NCI-H1694 (cell line): ENCODE measurements at places on chromosomes 5 and 9.

DNA sequence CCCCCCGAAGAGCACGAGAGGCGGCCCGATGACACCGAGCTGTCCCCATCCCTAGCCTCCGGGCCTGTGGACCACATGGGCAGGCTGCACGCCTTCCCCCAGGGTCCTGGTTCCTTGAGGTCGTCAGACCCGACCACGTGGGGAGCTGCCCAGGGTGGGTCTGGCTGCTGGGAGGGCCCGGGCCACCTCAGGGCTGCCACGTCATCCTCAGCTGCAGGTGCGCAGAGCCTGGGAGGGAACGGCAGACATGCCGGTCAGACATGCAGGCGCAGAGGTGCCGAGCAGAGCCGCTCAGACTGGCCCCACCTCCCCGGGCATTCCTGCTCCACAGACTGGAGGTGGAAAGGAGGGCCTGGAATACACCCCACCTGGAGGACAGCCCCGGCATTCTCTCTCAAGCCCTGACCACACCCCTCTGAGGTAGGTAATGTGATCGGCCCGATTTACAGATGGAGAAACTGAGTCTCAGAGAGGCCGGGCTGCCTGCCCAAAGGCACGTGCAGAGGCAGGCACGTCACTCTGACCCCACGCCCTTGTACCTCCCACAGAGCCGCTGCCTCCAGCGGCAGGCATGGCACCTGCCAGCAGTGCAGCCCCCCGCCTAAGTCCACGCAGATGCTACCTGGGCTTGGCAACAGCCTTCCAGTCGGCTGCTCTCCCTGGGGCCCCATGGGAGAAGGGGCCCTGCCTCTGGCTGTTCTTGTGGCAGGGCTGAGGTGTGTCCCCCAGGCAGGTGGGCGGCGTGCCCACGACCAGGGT, 649 bp downstream of the CCDC187 start:
- no peak for DNase-seq

DNA sequence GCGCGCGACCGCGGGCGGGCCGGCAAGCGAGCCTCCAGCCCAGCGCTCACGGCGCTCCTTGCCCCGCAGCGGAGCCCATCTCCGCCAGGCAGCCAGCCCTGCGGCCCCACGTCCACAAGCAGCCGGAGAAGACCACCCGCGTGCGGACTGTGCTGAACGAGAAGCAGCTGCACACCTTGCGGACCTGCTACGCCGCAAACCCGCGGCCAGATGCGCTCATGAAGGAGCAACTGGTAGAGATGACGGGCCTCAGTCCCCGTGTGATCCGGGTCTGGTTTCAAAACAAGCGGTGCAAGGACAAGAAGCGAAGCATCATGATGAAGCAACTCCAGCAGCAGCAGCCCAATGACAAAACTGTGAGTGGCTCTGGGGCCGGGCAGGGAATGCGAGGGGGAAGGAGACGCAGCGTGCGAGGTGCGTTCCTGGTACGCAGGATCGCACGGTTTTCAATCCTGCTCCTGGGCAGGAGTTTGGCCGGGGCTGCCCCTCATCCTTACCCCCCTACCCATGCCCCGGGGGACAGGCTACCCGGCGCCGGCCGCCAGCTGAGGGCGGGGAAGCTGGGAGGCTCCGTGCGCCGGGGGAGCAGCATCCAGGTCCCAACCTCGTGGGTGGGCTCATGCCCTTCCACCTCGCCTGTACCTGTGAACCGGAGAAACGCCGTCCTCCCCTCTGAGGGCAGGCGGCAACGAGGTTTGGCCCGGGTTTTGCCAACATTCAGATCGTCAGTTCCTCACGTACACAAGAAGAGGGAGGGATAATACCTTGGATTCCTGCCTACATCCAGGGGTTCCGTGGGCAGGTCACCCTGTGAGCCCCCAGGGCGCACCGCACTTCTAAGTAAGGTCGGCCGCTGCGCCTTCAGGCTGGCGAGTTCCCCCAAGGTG, 6.6 kb downstream of the ISL1 start:
- DNase-seq: no peak

GRCh38 chr9:136378170-136379002, 4.9 kb upstream of the CARD9 start:
- no peak for DNase-seq

GRCh38 chr5:41048986-41049385, 22.2 kb downstream of the MROH2B start:
- no peak for DNase-seq

- DNase-seq: no peak
These were observed 17.9 kb upstream of the RANBP17 start for GRCh38 chr5:170843870-170844269.

- peak; percentile 41 for DNase-seq
These were observed 124.8 kb upstream of the RAD23B start for GRCh38 chr9:107158321-107158720.

- no peak for DNase-seq
These were observed 241.6 kb downstream of the FBXL7 start for GRCh38 chr5:15741591-15741990.

- no peak for DNase-seq
These were observed 121.1 kb upstream of the GNA14 start for GRCh38 chr9:77769246-77769645.

- DNase-seq: no peak
These were observed 521.9 kb downstream of the TLE4 start for GRCh38 chr9:80093695-80094094.

- no peak for DNase-seq
These were observed 21.6 kb upstream of the ERAP1 start for GRCh38 chr5:96829297-96829696.

DNA sequence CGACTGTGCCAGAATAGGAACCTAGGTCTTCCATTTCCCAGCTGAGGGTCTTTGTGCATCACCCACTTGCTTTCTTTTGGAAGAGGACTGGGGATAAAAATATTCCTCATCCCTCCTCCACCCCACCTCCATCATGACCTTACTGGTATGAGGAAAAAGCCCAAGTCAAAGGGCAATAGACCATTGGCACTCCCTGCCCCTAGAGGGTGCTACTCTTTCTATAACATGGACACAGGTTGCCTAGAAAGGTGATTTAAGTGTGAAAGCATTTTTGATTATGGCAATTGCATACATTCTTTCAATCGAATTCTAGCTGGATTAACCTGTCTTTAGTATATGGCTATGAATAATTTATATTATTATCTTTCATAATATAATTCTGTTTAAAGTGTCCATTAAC, 22.8 kb upstream of the ZNF618 start:
- DNase-seq: no peak

GRCh38 chr5:173420108-173420507, 91.9 kb upstream of the STC2 start:
- no peak for DNase-seq

DNA sequence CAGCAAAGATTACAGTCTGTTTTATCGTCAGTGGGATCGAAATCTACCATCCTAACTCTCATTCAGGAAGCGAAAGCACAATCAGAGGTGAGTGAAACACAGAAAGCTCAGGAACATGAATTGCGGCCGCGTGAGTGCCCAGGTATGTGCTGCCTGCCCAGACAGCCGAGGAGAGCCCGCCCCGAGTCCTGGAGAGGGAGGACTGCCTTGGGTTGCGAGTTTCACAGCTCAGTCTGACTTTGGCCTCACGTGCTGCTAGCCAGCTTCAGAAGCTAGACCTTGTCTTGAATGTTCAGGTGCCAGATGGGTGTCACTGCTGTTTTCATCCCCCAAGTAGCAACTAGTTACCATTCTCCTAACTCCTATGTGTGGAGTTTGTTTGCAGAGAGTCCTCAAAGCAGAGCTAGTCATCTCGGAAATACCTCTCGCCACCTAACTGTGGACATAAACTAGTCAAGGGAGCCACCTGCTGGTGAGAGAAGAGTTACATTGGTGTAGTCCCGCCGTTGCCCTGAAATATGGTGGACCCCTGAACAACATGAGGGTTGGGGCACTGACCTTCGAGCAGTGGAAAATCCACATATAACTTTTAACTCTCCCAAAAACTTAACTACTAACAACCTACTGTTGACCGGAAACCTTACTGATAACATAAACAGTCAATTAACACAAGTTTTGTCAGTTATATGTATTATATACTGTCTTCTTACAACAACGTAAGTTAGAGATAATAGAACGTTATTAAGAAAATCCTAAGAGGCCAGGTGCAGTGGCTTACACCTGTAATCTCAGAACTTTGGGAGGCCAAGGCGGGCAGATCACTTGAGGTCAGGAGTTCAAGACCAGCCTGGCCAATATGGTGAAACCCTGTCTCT, 80.9 kb downstream of the GOLPH3 start:
- DNase-seq: peak; percentile 87

- no peak for DNase-seq
These were observed 39.1 kb downstream of the NIPBL start for GRCh38 chr5:36915653-36916052.

GRCh38 chr9:21326526-21327139, 8.6 kb downstream of the KLHL9 start:
- DNase-seq: peak; percentile 27

DNA sequence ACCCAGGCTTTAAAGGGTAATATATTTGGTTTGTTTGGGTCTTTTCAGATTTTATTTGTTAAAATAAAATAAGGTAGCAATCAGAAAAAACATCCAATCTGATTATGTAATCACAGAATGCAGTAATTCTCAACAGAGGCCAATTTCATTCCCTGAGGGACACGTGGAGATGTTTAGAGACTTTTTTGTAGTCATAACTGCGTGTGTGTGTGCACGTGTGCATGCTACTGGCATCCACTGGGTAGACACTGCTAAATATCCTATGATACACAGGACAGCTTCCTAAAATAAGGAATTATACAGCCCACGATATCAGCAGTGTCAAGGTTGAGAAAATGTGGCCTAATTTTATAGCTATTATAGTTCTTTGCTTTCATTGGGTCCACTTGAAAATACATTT, 180.8 kb upstream of the KLF9 start:
- DNase-seq: no peak

DNA sequence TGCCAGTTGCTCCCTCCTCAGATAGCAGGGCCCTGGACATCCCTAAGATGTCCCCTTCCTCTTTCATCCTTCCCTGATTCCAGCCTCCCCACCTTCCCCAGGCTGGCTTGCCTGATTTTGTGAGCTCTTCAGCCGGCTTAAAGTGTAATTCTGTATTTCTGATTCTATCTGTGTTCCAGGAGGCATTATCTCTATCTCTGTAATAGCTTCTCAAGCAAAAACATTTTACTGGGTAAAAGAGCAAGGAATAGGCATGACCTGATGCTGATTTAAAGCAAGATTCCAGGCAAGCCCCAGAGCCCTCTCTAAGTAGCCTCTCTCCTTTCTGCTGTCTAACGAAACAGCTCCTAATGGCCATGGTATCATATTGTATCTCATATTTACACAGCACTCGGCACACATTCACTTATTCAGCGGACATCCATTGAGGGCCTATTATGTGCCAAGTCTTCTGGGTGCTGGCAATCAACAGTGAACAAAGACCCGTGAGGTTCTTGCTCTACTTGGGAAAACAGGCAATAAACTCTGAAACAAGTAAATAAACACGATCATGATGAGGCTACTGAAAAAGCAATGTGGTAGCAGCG, 100.9 kb upstream of the MSX2 start:
- no peak for DNase-seq

- no peak for DNase-seq
These were observed 103.1 kb upstream of the SLC44A1 start for GRCh38 chr9:105141146-105141975.

- DNase-seq: no peak
These were observed 97.1 kb upstream of the LRRTM2 start for GRCh38 chr5:138972230-138972629.

DNA sequence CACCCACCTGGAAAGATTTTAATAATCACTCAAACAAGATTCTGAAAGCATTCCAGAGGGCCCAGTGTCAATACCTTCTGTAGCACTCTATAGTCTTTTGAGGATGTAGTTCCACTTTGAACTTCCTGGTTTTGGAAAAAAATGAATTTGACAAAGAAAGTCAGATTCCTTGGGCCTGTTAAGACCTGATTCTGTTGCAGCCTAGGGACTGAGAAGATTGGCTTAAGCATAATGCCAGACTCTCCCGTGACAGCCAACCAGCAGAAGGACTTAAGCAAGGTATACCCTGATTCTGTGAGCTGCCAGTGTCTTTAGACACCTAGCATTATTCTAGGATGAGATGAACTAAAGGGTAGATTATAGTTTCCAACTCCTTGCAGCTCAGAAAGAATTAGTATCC, 6.8 kb downstream of the SPINK5 start:
- no peak for DNase-seq

GRCh38 chr5:43171926-43172325, 20.1 kb upstream of the NIM1K start:
- no peak for DNase-seq

GRCh38 chr5:10987925-10988504, 227.0 kb upstream of the DAP start:
- peak; percentile 70 for DNase-seq

- no peak for DNase-seq
These were observed 505.1 kb downstream of the CETN3 start for GRCh38 chr5:89904442-89904841.

DNA sequence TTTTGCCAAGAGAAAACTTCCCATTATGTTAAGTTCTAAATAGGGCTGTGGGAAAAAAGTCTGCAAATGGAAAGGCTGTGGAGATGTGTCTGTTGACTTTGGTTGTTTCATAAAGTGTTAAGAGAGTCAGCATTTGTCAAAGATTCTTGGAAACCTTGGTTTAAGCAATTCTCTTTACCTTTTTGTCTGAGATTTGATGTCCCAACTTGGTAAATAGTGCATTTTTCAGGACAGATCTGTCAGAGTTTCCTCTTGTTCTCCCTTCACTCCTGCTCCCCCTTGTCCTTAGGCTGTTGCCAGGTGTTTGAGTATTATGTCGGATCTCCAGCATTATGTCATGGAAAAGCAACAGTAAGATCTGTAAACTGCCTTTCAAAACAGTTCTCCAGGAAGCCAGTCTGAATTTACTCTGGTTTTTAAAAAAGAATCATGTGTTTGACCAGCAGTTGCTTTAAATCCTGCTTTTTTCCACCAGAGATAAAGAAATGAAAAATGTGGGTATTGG, 79.1 kb upstream of the ADAMTSL1 start:
- no peak for DNase-seq

DNA sequence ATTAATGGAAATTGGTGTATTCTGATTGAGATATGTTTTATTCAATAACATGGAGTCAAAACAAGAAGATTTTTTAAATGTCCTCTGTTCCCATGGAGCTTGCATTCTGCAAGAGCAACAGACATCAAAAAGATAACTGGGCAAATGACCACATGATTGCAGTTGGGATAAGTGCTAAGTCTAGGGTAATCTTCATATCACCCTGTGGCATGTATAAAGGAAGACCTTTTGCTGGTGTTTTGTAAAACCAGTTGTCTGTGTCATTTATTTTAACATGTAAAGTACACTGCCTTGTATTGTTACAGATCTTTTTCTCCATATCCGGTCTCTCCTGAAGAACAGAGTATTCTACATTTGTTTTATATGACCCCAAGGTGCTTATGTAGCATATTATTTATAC, 44.0 kb downstream of the PTCD2 start:
- DNase-seq: no peak
